ENCODE measurements at places on chromosomes 2 and 18.

DNA sequence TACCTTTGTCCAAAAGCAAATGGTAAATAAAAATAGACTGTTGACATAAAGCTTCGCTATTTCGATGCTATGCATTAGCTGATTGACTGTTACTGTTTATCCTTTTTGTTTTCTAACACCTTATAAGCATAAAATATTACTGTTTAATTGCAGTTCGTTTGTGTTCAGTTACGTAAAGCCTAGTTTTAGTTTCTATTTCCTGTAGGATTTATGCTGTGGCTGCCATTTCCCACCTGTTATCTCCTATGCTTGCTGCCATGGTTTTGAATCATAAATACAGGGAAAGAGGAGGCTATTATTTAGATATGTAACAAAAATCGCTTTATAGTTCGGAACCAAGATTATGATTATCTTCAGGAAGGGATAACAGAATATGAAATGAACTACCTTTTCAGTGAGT lies 3.9 kb downstream of the TANK start:
- H3K4me1 ChIP-seq, result no peaks in the 10 kb centered on the region
- H3K27ac ChIP-seq, result no peak overlapping the region
- H3K4me3 ChIP-seq, result no peak overlapping the region
- H3K27me3 ChIP-seq, result no peaks in the 10 kb centered on the region
- H3K36me3 ChIP-seq, result peaks cover 5% of the 10 kb centered on the region

- H3K4me1 ChIP-seq, result no peaks in the 10 kb centered on the region
- no peaks in the 10 kb centered on the region for H3K36me3 ChIP-seq
- no peak overlapping the region for H3K4me3 ChIP-seq
- DNase-seq, result no peak
Observed at GRCh38 chr2:141020346-141020745, 1110.5 kb downstream of the LRP1B start.

GRCh38 chr2:16728351-16729136 lies 62.9 kb upstream of the CYRIA start:
- no peaks in the 10 kb centered on the region for H3K4me1 ChIP-seq
- no peaks in the 10 kb centered on the region for H3K36me3 ChIP-seq
- H3K4me3 ChIP-seq, result no peak overlapping the region
- H3K27ac ChIP-seq, result no peak overlapping the region
- H3K27me3 ChIP-seq, result no peaks in the 10 kb centered on the region

- H3K4me1 ChIP-seq, result no peaks in the 10 kb centered on the region
- no peaks in the 10 kb centered on the region for H3K36me3 ChIP-seq
- H3K27ac ChIP-seq, result no peak overlapping the region
- no peak overlapping the region for H3K4me3 ChIP-seq
- DNase-seq, result no peak
Observed at GRCh38 chr2:183519371-183520056, 395.3 kb downstream of the NUP35 start.

DNA sequence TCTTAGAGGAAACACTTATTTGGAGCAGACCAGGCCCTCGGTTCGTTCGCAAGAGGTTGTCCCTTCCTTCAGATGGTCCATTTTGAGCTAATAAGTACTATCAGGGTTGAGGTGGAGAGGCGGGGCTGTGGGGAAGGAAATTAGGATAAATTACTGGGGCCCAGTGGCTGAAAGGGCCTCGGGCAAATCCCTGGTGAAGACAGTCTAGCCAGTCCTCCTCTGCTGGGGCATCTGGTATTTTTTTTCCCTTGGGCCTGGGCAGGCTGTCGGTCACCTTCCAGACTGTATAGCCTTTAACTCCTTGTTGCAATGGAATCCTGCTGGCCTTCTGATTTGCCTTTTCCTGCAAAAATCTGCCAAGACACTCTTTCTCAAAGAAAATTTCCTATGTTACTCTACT lies 1.7 kb upstream of the MYO3B start:
- no peak overlapping the region for H3K4me3 ChIP-seq
- no peaks in the 10 kb centered on the region for H3K27me3 ChIP-seq
- H3K27ac ChIP-seq, result no peak overlapping the region
- DNase-seq, result no peak
- no peaks in the 10 kb centered on the region for H3K36me3 ChIP-seq

DNA sequence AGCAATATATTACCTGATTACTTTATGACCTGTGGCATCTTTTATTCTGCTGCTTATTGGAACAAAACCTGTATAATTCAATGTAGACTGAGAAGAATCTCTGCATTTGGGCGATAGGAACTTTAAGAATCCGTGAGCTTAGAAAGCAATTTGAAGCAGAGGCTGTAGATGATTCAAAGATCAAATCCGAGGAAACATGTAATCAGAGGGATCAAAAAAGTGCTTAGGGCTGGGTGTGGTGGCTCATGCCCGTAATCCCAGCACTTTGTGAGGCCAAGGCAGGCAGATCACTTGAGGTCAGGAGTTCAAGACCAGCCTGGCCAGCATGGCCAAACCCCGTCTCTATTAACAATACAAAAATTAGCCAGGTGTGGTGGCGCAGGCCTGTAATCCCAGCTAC lies 198.4 kb downstream of the MTX2 start:
- no peak overlapping the region for H3K27ac ChIP-seq
- no peaks in the 10 kb centered on the region for H3K4me1 ChIP-seq
- no peaks in the 10 kb centered on the region for H3K36me3 ChIP-seq
- no peak for DNase-seq
- no peak overlapping the region for H3K4me3 ChIP-seq
- no peaks in the 10 kb centered on the region for H3K27me3 ChIP-seq

DNA sequence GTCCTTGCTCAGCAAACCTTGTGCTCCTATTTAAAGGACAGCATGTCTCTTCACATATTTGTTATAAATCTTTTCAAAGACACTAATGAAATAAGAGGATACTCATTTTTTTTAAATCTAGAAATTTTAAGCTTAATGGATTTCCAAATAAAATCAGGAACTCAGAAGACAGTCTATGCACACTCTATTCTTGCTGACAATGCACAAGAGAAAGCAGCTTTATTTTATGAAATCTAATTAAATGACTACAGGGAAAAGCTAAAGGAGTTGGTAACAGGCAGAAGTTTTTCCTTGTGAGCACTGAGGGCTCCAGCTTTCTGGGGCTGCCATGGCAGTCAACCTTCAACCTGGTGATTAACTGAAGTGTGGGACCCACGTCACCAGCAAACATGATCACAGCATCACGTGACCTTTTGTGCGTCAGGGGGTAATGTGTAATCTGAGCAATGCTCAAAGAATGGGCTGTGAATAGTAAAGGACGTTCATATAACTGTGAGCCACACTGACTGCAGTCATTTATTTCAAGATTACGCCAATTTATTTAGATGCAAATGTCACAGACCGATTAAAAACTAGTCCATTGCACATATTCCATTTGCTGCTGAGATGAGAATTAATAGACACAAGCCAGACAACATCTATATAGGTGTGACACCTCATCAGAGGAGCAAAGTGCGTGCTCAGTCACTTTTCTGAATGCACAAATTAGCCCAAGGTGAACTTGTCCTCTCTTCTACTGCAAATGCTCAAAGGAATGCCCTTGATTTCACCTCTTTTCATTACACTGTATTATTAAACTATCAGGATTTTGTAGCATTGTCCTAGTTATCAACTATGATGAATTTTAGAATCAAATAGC lies 11.6 kb upstream of the DNER start:
- H3K4me3 ChIP-seq, result no peak overlapping the region
- no peaks in the 10 kb centered on the region for H3K4me1 ChIP-seq
- no peaks in the 10 kb centered on the region for H3K27me3 ChIP-seq
- no peak overlapping the region for H3K27ac ChIP-seq
- no peaks in the 10 kb centered on the region for H3K36me3 ChIP-seq

Measured in H9 (cell line).